ENCODE measurements at places on chromosomes 7 and 10.

- no peak for DNase-seq
Measured at GRCh38 chr10:48878091-48878490, 61.5 kb downstream of the LRRC18 start.

DNA sequence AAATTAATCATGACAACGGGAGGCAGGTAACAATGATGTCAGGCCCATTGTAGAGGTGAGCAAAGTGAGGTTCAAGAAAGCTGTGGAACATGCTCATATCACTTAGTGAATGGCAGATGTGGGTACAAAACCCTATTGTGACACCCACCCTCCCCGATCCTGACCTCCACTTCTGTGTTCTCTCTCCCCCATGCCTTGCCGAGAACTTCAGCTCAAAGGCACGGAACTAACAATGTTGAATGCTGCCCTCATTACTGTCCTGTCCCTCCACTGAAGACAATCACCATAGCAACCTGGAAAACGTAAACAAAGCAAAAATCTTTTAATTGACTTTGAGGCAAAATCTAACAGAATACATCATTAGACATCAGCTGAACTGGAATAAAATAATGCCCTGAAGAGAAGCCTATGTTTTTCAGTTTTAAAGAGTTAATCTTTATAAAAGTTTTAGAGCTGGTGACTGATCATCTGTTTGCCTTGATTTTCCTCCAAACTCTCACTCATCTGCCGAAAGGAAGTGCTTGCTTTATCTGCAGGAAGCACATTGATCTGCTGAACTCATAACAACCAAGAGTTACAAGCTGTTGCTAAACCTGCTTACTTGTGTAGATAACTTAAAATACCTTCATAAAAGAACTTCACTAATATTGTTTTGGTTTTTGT, 133.6 kb downstream of the CUBN start:
- no peak for DNase-seq

DNA sequence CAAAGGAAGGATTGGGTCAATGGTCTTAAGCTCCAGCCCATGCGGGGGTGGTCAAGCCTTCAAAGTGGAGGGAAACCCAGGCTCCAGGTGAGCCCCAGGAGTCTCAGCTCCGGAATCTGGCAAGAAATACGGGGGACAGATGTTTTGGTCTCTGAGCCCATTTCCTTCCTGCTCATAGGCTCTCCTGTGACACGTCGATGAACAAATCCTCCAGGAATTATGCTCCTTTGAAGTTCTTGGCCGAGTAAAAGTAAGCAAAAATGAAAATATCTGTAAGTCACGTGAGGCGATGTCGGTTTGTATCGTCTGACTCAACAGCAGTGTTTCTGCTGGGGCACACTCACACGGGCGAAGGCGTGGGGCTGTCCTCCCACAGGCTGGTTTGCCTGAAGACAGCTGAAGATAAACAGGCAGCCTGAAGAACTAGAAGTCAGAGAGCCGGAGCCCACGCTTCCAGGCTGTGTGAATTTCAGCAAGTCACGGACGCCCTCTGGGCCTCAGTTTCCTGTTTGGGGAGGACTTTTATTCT, 52.6 kb upstream of the SMNDC1 start:
- no peak for DNase-seq

DNA sequence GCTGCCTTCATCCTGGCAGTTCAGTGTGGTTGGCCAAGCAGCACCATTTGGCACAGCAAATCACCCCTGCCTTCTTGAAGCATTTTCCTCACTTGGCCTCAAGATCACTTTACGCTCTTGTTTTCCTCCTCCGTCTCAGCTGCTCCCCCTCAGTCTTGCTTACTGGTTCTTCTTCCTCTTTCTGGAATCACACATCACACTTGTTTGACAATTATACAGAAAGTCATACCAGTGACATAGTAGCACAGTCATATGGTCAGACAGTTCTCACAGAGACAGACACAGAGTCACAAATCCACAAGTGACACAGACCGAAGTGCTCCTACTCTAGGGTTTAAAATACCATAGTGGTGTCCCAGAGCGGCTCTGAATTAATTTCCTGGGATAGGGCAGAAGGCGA, 43.8 kb upstream of the ARL4A start:
- DNase-seq = no peak

DNA sequence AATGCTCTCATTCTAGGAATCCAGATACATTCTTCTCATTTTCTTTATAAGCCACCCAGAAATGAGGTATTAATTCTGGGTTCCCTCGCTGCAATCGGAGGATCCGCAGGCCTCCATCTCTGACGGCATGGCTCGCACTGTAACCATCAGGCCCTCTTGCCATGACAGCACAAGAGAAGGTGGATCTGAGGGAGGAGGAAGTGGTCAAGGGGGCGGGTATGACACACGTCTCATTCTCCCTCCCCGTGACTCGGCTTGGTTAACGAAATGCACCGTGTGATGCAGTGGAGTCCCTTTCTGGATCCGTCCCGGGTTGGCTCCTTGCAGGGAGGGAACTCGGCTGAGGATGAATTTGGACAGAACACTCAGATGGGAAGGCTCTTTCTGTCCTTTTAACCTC, 280.2 kb downstream of the TCERG1L start:
- no peak for DNase-seq

GRCh38 chr7:81162771-81163525, 244.1 kb upstream of the SEMA3C start:
- DNase-seq = no peak

DNA sequence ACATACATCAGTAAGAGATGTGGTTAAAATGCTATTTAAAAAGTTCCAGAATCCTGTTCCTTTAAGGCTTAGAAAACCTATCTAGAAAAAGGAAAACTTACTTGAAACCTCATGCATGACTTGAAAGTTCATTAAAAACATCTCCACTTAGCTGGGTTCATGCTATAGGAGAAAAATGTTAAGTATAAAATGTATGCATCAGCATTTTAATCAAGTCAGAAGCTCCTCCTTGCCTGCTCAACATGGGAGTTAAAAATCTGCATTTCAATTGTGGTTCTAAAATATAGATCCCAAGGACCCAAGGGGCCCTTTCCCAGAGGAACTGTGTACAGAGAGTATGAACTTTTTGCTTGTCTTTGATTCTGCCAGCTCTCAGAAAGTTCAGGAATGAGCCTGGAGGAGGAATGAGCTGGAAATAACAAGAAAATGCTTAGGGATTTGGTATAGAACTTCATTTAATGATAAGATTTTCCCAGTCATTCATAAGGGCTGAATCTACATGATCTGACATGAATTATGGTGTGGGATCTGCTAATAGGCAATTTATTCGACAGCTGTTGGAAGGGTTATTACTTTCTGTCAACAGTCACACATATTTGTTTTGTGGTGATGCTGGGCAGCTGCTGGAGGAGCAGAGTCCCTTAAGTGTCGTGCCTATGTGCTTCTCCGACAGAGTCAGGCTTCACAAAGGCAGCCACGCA, 85.6 kb upstream of the MTPN start:
- DNase-seq = no peak

DNA sequence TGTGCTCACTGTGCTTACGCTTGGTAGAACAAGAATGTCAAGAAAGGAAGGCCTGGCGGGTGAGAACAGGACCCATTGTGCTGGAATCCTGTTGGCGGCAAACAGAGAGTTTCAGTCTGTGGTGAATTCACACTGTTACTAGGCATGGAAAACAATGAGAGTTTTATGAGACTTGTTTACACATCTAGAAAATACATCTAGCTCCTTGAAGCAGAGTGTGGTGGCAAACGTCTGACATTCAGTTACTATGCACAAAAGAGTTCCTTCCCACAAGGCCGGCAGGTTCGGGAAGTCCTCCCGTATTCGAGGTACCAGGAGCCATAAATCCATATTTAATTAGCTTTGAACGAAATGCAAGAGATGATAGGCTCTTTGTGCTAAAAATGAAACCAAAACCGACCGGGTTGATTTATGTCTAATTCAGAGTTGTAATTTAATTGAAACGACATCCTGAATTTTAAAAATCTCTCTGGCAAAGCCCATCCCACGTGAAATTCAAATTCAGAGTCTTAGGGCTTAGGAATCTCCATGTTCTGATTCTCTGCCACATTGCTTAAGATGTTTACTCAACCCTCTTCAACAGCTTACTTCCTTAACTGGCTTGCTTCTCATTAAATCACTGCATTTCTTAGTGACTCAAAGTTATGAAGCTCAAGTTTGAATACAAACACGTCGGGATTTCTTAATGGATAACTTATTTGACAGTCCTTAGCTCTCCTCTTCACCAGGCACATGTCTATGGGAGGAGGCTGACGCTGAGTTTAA, 299.9 kb upstream of the PITRM1 start:
- DNase-seq = no peak

- DNase-seq = no peak
Measured at GRCh38 chr10:81564143-81564542, 310.9 kb upstream of the NRG3 start.

DNA sequence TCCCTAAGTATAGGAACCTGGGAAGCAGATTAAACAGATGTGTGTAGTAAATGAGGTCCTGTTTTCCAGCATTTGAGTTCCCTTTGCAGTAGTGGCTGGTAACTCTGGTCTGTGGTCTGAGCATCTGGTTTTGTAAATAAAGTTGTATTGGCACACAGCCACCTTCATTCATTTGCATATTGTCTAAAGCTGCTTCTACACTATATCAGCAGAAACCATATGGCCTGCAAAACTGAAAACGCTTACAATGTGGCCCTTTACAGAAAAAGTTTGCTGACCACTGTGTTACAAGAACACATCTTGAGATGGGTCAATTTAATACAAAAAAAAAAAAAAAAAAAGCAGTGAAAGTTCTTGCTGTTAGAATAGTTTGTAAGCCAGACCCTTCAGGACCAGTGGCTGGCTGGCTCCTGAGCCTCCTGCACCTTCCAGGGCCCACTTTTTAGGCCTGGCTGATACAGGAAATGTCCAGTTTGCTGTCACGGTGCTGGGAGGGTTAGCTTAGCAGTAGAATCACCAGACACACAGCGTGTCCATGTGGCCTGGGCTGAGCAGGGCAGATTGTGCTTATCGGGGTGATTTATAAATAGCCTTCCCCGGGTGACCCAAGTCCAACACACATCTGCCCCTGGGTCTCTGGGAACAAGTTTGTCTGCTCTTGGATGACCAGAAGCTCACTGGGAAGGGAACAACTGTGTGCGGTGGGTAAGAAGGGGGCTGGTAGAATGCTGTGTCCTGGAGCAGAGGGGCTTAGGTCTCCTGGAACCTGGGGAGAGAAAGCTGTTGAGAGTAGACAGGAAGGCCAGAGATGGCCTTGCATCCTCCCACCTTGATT, 1.4 kb downstream of the C10orf71 start:
- no peak for DNase-seq

DNA sequence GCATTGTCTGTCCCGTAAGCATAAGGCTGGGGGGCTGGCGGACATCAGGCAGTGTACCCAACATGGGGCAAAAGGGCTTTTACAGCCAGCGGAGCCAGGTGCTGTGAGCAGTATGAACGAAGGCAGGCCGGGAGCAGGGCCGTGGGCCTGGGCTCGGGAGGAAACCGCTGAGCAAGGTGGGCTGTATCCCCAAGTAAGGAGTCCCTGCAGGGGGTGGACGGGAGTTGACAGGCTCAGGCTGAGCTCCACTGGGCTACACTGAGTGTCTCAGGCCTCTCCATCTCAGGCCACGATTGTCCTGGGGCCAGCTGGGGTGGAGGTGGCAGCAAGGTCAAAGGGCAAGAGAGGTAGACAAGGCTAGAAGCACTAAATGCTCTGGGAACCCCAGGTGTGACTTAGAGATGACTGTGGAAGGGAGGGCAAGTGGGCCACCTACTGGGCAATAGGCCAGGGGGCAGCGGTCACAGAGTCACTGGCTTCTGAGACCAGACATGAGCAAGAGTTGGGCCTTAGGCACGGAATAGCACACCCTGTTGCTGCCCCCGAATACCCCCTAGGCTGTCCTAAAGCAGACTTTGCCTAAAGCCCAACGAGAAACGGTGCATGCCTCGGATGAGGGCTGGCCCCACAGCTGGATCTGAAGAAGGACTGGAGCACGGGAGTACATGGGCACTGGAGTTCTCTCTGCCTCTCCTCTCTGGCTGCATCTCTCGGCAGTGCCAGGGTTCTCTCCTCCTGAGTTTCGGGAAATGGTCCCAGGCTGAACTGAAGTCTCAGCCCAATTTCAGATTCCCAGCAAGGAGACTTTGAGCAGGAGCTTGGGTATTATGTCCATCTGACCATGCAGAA, 10.8 kb upstream of the RAMP3 start:
- no peak for DNase-seq

DNA sequence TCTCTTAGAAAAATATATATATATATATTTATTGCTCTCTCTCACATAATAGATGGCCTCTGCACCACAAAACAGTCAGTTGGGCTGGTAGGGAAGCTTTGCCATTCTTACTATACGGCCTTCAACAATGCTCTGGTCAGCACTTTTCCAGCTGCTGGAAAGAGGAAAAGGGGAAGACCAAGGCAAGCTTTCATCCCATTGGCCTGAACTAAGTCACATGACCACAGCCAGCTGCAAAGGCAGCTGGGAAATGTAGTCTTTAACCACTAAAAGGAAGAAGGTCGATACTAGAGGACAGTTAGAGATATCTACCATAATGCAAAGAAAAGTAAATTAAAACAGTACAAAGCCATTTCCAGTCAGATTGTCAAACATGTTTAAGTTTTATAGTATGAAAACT, 58.4 kb upstream of the MACROH2A2 start:
- peak; percentile 51 for DNase-seq

DNA sequence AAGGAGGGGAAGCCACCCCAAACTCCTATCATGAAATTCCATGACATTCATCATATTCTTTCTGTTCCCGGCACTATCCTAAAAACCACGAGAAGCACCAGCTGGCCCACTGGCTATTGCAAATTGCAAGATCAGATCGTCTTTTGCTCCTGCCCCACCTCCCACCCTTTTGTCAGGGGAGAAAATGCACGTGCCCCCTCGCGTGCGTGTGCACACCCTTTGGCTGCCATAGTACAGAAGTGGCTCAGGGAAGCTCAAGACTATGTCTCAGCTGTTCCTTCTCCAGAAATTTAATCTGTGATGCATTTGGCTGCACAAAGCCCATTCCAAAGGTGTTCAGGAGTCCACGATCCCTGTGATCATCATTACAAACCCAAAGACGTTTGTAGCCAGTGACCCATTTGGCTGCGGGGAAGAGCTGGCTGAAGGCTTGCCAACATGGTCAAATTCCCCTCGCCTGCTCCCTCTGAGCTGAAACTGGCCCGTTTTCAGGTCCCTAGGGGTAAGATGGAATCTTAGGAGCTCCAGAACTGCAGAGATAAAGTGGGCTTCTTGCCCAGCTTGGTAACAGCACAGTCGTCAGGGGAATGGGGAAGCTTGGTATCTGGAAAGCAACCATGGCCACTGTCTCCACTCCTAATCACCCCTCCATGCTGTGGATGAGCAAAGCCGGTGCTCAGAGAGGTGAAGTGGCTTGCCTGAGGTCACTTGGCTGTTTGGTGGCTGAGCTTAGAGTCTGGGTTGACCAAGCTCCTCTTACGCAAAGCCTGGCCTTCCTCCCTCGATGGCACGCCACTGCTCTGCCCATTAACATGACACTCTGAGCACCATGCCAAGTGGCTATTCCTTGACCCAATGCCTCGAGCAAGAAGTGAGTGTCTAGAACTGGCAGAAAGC, 155.4 kb downstream of the NEURL1 start:
- DNase-seq = no peak
